ENCODE measurements at places on chromosomes 16 and 17.

- DNase-seq = peak; percentile 33
These were observed 245.7 kb upstream of the CIBAR2 start for GRCh38 chr16:85357924-85358505.

DNA sequence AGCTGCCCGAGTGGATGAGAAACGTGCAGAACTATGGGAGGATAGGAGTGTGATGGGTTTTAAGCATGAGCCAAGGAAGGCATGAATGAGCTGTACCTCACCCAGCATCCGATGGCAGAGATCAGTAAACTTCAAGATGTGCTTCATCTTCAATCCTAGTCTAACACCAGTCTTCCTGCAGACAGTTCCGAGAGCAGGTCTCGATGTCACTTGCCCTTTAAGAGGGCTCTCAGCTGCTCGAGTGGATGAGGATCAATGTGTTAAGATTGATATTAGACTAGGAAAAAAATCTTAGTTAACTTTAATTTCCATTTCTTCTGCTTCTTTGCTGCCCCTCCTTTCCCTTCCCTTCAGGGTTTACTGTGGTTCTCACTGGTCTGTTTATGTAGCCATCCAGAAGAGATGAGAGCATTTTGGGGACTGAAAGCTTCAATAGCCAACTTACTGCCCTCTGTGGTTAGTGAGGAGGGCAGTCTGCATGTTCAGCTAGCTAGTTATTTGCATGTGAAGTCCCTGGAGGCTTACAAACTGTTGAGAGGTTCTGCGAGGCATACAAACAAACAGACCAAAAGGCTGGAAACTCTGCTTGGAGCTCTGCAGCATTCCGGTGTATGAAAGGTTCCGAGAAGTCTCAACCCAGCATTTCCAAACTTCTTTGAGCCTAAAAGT, 15.3 kb downstream of the KLHL36 start:
- DNase-seq = no peak

- peak; percentile 71 for DNase-seq
These were observed 541 bp downstream of the ACACA start for GRCh38 chr17:37405955-37406634.

DNA sequence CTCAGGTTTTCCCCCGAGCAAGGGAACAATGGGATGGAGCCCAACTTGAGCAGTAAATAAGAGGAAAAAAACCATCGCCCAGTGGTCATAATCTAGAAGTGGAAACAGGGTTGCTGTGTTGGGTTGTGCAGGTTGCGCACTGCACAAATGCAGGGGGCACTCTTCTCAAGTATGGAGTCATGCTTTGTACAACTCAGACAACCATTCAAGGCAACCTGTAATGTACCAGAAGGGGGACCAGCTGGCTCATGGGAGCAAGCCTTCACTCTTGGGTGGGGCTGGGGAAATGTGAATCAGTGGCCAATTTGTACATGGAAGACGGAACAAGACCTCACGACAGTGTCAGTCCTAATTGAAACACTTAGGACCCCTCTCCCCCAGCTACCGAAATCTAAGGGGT, 23.9 kb upstream of the LITAF start:
- DNase-seq = no peak

DNA sequence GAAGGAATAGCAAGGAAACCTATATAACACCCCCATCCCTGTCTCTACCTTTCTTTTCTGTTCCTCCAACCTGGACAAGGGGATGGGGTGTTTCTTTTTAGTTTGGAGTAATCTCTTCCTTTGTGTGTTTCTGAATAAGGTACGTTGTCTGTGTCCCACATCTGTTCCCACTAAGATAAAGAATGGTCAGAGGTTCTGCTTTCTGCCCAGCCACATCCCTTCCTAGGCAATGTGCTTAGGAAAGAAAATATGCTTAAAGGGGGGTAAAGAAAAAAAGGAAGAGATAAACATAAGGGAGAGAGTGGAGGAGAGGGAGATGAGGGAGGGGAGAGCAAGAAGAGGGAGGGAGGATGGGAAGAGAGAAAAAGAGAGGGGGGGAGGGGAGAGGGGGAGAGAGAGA, 35.1 kb downstream of the SLC6A2 start:
- DNase-seq = no peak

GRCh38 chr16:49750341-49751000, 105.4 kb downstream of the ZNF423 start:
- DNase-seq = no peak

DNA sequence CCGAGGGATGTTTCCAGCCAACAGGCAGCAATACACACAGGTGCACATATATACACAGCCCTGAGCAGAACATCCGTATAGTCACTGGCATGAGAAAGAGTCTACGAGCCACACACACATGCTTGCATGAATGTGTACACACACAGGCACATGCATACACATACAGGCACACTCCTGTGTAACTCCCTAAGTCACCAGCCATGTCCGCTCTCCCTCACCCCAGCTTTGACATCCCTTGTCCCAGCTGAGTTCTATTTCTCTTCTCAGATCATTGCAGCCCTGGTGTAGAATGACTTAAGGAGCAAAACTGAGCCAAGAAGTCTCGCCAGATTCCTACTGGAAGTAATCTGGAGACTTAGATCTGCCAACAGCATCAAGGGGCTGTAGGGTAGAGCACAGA, 13.1 kb downstream of the CDRT4 start:
- no peak for DNase-seq

- no peak for DNase-seq
These were observed 5.7 kb downstream of the CTRB1 start for GRCh38 chr16:75224306-75225082.

DNA sequence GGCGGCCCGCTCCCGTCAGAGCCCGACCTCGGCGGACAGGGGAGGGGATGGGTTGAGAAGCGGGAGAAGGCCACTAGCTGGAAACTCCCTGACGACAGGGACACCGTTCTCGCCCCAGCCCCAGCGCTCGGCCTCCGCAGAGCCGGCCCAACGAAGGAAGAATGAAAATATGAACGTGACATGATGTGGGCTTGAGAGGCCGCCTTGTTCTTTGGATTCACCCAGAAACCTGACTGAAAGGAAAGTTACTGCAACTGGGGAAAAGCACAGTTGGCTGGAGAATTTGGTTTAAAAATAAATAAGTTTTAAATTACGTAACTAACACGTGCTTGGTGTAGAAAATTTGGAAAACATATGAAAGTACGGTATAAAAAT, 21.1 kb downstream of the NPTX1 start:
- no peak for DNase-seq

- DNase-seq = no peak
These were observed 335.5 kb downstream of the FOXL1 start for GRCh38 chr16:86913886-86914285.

DNA sequence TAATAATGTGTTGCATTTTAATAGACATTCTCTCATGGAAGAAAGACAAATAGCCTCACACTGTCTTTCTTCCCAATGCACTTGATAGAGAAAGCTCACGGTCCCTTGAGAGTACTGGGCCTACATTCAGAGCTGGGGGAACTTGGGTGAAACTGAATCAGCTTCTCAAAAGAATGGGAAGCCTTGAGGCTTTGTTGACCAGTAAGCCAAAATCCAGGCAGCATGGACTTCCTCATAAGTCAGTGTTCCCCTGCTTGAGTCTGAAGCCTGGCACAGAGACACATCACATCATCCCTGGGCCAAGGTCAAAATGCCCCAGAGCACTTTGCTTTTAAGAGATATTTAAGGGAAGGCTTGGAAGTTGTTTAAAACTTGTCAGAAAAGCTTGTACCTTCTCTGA, 302.2 kb upstream of the SALL1 start:
- no peak for DNase-seq

DNA sequence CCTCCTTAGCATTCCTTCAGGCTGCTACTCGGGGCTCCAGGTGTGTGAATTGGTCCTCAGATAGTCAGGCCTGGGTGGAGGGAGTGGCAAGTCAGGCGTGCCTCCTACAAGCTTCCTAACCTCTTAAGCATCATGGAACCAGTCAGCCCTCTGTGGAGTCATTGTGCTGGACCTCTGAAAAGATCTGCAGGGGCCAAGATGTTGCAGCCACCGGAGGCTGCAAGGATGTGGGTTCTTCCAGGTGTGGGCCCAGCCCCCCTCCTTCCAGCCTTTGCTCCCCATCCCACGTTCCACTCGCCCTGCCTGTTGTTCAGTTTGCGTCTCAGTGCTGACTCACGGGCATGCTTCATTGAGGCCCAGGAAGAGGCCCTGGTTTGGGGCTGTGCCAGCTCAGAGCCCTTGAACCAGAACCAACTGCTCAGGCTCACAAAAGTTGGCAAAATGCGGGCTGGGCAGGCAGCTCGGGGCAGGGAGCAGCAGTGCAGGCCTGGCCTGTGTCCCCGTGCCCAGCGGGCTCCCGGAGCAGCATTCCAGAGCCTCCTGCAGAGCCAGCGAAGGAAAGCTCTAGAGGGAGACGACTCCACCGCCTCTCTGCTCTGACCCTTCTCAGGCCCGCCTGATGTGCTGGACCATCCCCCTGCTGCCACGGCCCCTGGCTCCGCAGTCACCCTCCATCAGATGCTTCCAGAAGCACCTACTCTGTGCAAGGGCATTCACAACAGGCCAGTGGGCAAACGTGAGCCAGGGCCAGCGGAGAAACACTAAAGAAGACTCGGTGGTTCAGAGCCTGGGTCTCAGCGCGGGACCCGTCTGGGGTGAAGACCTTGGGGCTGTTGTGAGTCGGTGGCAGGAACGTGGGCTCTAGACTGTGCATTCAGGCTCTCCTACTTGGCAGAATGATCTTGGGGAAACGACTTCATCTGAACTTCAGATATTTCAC, 7.5 kb downstream of the LDHD start:
- no peak for DNase-seq

- DNase-seq = no peak
These were observed at the start of gene HS3ST2 for GRCh38 chr16:22813948-22814710. Gene HS3ST2 (plus strand): TSS chr16:22814162. CDS start chr16:22814611, 449 bp downstream.

- no peak for DNase-seq
These were observed 40.4 kb upstream of the RBFOX3 start for GRCh38 chr17:79651266-79651665.

GRCh38 chr17:73397856-73398540, 86.2 kb upstream of the CDC42EP4 start:
- DNase-seq = no peak

DNA sequence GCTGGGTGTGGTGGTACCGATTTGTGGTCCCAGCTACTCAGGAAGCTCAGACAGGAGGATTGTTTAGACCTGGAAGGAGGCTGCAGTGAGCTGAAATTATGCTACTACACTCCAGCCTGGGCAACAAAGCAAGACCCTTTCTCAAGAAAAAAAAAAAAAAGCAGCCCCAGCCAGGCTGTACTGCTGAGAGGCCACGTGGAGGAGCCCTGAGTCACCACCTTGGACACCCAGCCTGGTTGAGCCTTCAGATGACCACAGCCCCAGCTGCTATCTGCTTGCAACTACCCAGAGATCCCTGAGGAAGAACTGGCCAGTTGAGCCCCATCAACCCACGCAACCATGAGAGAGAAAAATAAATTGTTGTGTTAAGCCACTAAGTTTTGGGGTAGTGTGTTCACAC, 23.6 kb upstream of the GPRC5C start:
- peak; percentile 67 for DNase-seq

- no peak for DNase-seq
These were observed 114.9 kb downstream of the TRIM37 start for GRCh38 chr17:58991718-58992331.

GRCh38 chr16:64417711-64418227, 704.1 kb downstream of the CDH11 start:
- DNase-seq = no peak

GRCh38 chr16:85479972-85480726, 133.0 kb upstream of the GSE1 start:
- DNase-seq = peak; percentile 57

DNA sequence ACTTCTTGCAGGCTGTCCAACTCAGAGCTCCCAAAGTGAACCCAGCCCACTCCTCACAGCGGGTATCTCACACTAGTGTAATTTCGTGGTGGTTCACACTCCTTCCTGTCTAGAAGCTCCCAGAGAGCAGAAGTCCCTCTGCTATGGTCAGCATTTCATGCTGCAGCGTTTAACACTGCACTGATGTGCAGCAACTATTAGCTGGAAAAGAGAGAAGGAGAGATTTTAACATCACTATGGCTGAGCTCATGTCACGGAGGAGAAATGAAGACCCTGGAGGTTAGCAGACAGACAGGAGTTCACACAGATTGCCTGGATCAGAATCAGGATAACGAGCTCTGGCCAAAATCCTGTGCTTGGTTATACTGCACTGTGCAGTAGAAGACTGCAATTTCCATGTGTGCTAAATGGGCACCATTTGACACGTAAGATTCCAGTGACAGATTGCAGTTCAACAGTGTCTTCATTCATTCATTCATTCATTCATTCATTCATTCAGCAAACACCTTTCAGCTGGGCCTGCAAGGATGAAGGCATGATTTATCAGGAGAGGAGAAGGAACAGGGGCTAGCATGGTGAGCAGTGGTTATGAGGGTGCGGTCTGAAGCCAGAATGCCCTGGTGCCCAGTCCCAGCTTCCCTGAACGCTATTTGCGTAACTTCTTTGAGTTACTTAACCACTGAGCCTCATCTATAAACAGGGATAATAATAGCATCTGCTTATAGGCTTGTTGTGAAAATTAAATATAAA, 5.3 kb upstream of the CCL1 start:
- no peak for DNase-seq

DNA sequence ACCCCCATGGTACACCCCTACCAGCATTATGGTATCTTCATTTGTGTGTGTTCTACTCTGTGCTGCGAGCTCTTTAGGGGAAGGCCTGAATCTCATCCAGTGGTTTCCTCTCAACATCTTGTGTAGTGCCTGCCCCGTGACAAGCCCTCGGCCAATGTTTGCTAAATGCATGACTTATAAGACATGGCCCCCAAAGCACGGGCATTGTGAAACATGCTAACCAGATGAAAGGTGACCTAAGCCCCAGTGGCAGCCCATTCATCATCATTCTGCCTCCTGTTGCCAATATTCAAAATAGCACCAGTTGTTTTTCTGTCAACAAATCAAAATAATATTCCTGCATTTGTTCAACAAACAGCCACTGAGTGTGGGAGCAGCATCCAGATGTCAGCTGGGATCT, 108.8 kb upstream of the HSBP1 start:
- no peak for DNase-seq

- peak; percentile 9 for DNase-seq
These were observed 22.6 kb upstream of the SPATA32 start for GRCh38 chr17:45284176-45285140.

GRCh38 chr16:3050487-3050886, 4.1 kb downstream of the MMP25 start:
- DNase-seq = no peak

- DNase-seq = no peak
These were observed 23.9 kb upstream of the GPATCH8 start for GRCh38 chr17:44527102-44527501.

- no peak for DNase-seq
These were observed 37.3 kb downstream of the SEC14L1 start for GRCh38 chr17:77178050-77178449.

DNA sequence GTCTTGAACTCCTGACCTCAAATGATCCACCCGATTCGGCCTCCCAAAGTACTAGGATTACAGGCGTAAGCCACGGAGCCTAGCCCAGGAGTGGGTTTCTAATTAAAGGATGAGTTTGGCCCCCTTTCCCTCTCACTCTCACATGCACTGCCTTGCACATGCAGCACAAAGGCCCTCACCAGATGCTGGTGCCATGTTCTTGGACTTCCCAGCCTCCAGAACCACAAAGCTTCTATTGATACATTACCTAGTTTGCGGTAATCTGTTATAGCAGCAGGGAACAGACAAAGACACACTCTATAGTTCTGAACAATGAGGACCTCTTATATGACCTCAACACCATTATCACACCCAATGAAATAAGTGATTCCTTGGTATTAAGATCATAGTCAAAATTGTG, 17.9 kb upstream of the ITGAD start:
- no peak for DNase-seq
